Motor neuron (in vitro differentiated cells): ENCODE measurements at places on chromosomes 2 and 18. TPM values are rescaled to one million over a fixed set of nuclear protein-coding genes. Genes with fewer than 3 reads are reported as not detected.

GRCh38 chr18:62245699-62246098, 58.6 kb downstream of the RELCH start:
- ATAC-seq = no peak

DNA sequence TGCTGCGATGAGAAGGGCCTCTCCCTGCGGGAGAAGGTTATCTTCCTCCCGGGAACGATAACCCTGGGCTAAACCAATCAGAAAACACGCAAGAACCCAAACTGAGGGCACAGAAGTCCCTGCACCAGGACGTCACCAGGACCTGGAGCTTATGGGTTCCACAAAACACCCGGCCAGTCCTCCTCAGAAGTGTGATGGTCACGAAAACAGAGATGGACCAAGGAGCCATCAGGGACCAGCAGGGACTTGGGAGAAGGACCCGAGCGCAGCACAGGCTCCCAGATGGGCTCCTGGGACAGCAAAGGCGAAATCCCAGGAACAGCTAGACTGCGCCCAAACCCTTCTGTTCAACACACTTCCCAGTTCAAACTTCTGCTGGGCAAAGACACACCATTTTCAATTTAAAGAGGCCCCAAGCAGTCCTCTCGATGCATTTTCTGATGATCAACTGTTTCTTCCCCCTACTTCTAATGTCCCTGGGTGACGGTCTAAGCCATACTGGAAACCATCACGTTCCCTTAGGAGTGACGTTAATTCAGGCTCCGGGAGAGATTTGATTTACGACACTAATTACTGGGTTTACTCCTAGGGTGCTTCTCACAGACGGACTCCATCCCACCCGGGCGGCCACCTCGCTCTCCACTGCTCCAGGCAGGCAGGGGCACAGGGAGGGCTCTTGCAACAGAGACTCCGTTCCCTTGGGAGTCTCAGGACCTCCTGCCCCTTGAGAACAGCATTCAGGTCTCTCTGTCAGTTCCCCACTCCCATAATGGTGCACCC, 29.2 kb downstream of the ZNF516 start:
- ATAC-seq = peak; percentile 72

DNA sequence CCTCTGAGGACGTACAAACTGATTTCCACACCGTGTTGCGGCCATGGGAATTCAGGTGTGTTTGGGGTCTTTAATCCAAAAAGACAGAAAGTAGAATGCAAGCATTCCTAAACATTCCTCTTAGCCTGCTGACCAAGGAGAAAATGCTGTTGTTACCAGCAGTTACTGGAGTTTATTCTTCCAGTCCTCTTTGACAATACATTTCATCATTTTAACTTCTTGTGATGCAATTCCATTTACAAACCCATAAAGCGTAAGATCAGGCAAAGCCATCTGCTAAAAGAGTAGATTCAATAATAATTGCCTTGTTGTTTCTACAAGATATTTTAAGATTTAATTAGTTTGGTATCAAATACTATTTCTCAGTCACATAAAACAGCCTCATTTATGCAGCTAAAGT, 32.7 kb downstream of the SPIRE1 start:
- peak; percentile 20 for ATAC-seq

DNA sequence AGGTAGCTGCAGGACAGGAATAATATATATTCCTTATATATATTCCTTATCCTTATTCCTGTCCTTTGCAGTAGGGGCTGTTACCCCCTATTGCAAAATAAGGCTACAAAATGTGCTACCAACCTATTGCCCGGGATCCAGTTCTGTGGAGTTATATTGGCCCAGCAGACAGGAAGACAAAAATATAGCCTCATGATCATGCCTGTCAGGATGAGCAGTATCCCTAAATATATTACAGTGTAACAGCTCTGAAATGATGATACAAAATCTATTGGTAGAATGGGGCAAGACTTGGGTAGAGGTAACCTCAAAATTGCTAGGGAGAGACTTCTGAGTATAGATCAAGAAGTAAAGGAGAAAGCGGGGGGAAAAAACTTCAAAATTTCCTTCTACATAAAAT, 31.6 kb upstream of the MARCHF7 start:
- no peak for ATAC-seq

DNA sequence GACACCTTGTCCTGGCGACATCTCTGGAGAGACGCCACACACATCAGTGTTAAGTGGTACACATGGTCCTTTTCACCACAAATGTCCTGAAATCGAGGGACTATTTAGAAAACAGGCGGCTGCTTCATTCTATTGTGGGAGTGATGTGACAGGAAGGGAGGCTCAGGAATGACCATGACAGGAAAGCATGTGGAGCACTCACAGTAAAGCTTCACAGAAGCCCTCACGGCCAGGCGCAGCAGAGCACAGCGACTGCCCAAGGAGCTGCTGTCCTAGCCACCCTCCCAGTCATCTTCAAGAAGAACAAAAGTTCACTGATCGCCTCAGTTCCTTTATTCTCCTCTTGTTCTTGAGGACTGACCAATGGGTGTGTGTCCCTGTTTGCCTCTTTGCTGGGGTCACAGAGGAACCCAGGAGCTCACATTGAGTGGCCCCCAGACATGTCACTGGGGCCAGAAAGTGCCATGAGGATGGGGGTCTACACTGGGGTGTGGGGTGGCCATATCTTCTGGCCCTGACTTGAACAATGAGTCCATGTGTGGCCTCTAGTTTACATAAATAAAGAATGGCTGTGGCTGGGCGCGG, 84.6 kb upstream of the RANBP2 start:
- ATAC-seq = no peak

DNA sequence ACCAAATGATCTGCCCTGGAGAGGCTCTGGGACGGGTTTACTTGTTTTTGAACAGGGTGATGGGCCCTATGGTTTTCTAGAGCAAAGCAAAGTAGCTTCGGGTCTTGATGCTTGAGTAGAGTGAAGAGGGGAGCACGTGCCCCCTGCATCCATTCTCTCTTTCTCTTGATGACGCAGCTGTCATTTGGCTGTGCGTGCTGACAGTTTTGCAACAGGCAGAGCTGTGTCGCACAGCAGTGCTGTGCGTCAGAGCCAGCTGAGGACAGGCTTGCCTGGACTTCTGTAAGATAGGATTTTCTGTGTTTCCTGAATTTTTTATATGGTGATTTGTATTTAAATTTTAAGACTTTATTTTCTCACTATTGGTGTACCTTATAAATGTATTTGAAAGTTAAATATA, 11.9 kb downstream of the ACKR3 start:
- no peak for ATAC-seq

- peak; percentile 24 for ATAC-seq
Measured at GRCh38 chr2:150486539-150487484, 655 bp downstream of the RND3 start.

DNA sequence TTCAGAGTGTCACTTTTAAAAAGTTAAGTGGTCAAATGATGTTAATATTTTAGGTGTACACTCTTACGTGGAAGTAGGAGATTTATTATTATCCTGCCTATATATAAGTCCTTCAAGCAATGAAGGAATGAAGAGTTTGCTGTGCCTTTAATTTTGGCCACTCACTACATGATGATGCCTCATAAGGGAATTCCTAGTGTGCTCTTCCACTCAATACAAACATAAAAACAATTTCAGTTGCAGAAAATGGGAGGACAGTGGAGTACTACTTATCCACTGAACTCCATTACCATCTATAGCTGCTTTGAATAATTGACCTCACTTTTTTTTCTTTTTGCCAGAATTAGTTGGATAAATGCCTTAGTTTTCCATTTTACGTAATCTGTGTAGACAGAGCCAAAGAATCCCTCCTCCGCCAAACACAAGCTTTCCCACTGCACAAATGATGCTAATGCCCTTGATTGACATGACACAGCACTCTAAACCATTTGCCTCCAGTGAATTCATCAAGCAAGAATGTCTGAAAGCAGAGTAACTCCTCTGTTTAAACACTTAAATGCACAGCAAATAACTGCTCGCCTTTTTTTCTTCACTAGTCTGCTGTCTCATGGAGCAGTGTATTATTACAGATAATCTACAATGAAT, 751.1 kb upstream of the FANCL start:
- no peak for ATAC-seq

DNA sequence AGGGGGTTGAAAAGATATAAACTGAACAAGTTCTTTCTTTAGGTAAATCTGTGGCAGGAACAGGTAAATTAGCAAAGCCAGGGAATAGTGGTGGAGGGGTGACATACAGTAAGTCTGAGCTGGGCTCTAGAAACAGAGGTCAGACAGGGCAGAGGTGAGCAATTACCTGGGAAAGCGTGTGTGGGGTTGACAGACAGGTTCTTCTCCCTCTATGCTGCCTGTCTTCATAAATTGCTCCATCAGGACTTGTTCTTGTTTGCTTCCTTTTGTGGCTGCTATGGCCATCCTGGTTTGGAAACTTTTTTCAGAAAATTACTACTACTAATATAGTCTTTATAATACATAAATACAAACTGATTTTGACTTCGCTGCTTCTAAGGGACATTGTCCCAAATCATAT, 3.4 kb upstream of the ANKRD12 start:
- ATAC-seq = no peak

DNA sequence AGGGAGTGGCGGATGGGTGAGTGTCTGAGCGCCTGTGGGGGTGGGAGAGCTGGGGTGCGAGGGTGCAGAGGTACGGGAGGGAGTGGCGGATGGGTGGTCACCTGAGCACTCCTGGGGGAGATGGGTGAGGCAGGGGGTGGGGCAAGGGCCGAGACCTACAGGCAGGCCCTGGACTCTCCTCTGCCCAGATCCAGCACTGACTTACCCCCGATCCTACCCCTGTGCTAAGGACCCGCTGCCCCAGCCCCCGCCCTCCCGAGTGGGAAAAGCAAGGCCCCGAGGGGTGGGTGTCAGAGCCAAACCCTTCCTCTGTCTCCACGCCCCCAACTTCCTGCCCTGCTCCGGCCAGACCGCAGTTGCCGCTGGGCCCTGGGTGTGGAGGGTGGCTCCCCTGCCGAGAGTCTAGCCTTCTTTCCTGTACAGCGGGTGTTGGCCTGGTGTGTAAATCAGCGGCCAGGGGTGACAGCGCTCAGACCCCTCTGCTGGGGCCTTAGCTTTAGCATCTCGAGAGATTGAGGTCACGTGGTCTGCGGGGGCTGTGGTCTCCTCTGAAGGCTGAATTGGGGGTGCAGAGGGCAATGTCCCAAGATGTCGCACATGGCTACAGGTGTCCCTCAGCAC, 12.5 kb downstream of the BOK start:
- ATAC-seq = no peak

DNA sequence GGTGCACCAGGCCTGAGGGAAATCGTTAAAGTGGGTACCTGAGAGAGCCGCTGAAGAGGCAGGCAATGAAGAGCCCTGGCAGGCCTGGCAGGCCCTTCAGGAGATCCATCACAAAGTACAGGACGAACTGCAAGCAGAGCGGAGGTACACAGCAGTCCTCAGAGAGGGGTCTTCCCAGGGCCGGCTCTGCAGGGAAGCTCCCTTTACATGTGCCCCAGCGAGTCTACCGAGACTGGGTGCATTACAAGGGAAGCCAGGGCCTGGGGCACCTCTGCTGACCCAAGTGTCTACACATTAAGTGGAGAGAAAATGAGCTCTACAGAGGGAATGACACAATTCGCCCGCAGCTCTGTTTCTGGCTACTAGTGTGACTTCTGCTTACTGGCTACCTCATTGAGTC, 8.1 kb upstream of the ATRAID start:
- no peak for ATAC-seq

DNA sequence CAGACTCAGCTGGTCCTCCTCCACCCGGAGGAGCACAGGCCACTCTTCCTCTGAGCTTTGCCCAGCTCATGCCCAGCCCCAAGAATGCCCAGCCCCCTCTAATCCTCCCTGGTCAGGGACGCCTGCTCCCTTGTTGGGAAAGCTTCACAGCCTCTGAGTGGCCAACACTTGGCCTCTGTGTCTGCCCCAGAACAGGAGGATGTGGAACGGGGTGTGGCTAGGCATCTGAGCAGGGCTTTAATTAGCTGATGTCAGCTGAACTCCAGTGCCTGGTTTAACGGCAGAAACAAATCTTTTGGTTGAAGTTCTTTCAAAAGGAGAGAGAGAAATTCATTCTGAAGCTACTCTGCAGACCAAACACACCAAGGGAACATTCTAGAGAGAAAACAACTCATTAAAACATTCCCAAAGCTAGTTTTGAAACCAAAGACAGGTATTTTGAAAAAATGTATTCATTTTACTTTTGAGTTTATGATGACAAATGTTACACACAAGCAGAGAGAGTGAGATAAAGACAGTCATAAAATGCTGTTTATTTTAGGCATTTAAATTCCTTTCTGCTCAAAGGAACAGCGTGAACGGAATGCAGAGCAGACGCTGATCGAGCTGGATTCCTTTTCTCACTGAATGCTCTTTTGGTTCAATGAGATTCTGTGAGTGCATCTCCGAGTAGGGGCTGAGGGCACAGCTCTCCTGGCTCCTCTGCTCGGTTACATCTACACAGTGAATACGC, 63.8 kb downstream of the RTP5 start:
- peak; percentile 84 for ATAC-seq

GRCh38 chr18:56992777-56993176, 154.1 kb upstream of the BOD1L2 start:
- ATAC-seq = no peak

DNA sequence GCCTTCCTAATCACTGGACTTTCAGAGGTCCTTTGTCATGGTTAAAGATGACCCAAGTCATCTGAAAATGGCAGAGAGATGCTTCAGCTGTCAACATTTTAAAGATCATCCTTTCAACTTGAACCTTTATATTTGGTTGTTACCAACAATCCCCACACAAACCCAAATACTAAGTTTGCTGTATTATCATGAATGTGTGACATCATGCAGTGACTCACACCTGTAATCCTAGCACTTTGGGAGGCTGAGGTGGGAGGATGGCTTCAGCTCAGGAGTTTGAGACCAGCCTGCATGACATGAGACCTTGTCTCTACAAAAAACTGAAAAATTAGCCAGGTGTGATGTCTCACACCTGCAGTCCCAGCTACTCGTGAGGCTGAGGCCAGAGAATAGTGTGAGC, 55.2 kb upstream of the NRP2 start:
- no peak for ATAC-seq

GRCh38 chr2:218343591-218343990, 13.1 kb upstream of the CATIP start:
- ATAC-seq = peak; percentile 44

- ATAC-seq = peak; percentile 7
Measured at GRCh38 chr2:68831686-68832232, 39.4 kb downstream of the BMP10 start.

DNAJC5G gene
- total RNA-seq = 1.1 TPM in 1 of 2 replicates, not detected in the other

EMILIN1 gene
- 1.4 and 1.5 TPM in 2 replicates for total RNA-seq

IL1A gene
- 0.08 and 0.14 TPM in 2 replicates for total RNA-seq

POTEI gene
- 2.7 and 5.6 TPM in 2 replicates for total RNA-seq

UCN gene
- total RNA-seq = 2.4 TPM in 2 replicates

PCARE gene
- total RNA-seq = 0.47 and 0.78 TPM in 2 replicates

HTR2B gene
- total RNA-seq = 0.78 and 0.97 TPM in 2 replicates
